Lower leg skin (tissue), 4 donors: ENCODE measurements at places on chromosomes 1 and 21.

- no peak for DNase-seq
These were observed 92.0 kb downstream of the IER5 start for GRCh38 chr1:181180407-181181031.

DNA sequence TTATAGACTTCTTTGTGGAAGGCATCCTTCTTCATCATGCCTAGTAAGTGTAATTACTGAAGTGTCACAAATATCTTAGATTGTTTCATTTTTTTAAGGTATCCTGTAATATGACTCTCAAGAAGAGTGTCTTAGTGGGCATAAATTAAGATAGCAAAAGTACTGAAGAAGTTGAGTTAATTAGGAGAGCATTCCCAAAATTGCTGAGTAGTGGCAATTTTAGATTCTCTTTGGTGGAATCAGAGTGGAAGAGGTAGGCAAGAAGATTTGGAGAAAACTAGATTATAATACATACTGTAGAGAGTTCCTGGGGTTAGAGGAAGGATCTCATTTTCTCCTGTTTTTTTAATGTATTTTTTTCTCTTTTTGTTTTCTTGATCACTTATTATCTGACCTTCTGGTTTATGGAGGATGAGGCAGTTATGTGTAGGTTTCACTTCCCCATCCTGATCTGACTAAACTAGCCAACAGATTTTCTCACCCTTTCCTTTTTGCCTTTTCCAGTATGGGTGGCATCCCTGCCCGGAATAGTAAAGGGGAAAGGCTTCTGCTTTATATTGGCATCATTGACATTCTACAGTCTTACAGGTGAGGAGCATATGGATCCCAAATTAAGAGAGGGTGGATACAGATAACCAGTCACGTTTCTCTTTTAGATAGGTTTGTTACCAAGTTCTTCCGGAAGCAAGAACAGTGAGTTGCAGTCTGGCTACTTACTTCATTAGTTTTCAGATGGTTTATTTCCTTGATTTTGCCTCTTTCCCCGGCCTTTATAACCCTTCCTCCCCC, 16.7 kb upstream of the PSMD4 start:
- DNase-seq, result no peak

- no peak for DNase-seq
These were observed 48.8 kb downstream of the CACNA1E start for GRCh38 chr1:181531951-181532600.

DNA sequence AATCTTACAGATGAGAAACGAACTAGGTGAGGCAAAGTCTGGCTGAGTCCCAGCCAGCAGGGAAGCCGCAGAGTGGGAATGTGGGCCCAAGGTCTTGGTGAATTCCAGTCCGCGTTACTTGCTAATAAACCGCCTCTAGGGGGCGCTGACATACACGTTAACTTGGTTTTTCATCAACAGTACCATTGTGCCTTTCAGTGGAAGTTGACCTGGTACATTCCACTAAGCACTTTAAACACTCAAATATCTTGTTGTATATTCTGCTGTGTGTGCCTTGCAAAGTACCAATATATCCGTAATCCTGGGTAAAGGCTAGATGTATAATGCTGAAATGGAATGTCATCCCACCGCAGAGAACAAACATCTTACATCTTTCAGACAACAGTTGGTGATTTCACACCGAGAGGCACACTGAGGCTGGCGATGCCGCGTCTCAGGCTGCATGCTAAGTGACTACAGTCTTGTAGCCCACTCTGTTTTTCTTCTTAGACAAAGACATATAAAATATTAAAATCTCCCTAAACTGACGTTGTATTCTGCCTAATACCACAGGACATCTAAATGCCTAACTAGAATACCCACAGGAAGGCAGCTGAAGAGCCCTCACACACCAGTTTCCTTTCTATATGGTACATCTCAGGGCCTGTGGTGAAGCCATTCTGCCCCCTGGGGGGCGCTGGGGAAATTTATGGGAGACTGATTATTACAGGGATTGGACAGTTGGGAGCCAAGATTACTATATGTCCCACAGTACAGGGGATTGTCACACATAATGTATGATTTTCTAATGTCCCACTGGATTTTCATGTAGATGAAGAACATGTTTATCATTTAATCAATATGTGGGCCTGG, 49.2 kb upstream of the C1orf198 start:
- DNase-seq, result peak; percentile 94

GRCh38 chr1:7249516-7249915, 464.3 kb downstream of the CAMTA1 start:
- peak; percentile 43 for DNase-seq

DNA sequence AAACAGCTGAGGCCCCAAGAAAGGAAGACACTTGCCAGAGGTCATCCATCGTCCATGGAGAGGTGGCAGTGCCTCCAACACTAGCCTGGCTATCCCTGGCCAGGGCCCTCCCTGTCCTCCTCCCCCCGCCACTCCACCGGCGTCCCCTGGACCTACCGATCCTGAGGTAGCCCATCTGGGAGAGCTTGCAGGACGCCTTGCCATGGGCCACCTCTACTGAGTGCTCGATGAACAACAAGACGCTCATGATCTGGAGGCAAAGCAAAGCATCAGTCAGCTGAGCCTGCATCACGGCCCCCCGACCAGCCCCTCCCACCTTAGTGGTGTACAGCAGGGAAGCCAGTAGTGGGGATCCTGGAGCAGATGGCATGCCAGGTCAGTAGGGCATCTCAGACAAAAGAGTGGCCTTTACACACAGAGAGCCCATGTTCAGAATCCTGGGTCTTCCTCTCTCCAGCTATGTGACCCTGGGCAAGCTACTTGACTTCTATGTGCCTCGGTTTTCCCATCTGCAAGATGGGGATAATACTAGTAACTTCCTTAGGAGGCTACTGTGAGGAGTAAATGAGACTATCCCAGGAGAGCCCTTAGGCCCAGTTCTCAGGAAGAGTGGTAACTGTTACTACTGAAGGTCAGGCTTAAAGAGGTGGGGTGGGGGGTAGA, 15.1 kb downstream of the LAPTM5 start:
- DNase-seq, result no peak

DNA sequence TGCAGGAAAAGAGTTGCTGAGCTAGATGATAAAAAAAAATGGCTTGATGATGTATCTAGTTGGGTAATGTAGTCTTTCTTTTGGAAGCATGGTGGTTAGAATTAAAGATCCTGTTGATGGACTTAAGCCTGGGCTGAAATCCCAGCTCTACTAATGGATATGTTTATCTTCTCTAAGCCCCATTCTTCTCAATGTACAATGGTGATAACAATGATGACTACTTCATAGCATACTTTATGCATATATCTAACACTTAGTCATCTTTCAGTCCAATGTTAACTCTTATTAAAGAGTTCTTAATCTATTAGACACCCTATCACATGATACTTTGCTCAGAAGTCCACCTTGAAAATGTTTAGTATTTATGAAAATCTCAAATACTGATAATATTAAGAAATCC, 189.5 kb downstream of the PLA2G4A start:
- no peak for DNase-seq

DNA sequence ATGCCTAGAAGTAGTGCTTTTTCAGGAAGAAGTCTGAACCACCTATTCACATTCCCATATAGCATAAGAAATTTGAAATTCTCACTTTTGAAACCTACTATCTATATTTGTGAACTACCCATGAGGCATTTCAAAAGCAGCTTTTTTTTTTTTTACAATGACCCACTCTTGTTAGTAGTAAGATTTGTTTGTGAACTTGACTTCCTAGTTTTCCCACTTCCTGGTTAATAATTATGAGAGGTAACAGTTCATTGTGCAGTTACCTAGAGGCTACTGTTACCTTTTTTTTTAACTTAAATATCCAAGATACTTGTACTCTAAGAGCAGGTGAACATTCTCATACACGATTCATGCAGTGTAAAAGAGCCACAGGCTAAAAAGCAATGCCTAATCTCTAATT, 371.7 kb upstream of the ADGRL2 start:
- no peak for DNase-seq

GRCh38 chr1:180966312-180966711, 53.6 kb downstream of the KIAA1614 start:
- no peak for DNase-seq

DNA sequence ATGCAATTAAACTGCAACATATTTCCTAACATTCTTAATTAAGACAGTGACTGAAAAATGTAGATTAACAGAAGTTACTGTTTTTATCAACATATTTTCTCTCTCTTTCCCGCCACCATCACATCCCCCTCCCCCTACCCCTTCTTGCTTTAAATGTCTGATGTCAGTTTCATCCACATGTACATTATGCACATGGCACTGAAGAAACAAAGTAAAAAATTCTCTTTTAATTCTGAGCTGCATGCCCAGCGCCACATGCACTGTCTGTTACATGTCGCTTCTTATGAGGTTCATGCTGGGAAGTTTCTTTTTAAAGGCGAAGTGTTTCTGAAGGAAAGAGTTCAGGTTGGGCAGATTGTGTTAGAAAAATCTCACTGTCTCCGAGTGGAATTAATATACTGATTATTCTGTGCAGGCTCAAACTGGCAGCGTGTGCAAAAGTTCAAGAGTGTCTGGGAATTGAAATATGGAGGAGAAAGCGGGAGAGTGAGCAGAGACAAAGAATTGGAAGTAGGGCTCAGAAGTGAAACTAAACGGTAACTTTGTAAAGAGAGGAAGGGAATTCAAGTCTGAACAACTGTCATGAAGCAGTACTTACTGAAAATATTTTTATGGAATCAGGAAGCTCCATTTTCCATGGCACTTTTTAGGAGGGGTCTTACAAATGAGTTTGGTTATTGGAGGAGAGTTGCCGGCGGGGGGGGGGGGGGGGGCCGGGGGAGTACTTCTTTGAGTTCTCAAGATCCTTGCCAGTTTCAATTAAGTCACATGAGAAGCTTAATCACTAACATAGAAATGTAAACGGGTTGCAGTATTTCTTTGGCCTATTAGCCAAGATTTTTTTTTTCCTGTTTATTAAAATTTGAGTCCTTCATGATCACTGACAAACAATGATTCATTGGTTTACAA, 217.6 kb downstream of the SDCCAG8 start:
- DNase-seq, result no peak

- DNase-seq, result no peak
These were observed 28.5 kb downstream of the CD55 start for GRCh38 chr1:207349979-207350378.

- DNase-seq, result no peak
These were observed 109.3 kb downstream of the PAX7 start for GRCh38 chr1:18739897-18740296.

GRCh38 chr1:240385985-240386978, 225.7 kb downstream of the GREM2 start:
- no peak for DNase-seq

DNA sequence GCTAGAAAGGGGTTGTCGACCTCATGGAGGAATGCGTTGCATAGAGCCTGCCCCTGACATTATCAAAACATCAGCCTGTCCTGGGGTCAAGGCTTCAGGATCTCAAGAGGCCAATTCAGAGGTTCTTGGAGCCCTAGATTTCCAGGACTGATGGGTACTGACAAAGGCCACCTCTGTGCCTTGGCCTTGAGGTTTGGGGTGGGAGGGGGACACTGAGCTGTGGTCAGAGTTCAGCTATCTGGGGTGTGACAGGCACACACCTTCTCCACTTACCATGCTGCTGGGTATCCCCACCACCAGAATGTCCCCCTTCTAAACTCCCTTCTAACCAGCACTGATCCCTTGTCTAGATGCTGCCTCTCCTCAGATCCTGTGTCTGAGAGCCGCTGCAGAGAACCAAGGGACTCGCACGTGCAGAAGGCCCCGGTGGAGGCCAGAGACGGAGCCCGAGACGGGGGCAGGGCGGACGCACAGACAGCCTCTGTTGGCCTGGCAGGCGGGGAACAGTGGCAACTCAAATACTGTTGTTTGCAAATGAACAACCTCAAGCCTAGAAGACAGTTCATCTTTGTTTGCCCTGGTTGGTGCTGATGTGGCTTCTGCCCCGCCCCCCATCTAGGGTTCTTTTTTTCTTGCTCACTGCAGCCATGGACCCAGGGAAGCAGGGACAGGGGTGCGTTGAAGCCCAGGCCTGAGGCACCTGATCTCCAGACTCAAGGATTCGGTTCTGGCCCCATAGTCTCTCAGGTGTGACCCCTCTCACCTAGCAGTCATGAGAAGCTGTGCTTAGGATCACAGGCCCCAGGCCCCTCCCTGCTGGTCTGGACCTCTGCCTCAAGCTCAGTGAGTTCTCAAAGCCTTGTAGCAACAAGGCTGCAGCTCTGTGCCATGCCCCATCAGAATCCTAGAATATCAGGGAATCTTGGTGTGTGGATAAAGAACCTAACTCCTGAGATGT, 28.1 kb upstream of the CSF1 start:
- DNase-seq, result peak; percentile 75

DNA sequence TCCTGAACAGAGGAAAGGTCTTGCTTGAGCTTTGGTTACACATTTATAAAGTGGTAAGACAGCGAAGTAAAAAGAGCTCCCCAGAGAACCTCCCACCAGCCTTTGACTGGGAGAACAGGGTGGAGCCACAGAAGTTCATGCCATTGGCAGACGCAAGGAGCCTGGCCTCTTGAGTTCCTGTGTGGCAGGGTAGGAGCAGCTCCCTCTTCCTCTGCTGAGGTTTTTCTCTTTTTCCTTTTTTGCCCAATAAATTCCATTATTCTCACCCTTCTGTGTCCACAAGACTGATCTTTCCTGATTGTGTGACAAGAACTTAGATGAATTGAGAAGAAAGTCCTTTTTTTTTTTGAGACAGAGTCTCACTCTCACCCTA, 4.3 kb downstream of the THEM4 start:
- DNase-seq, result no peak

DNA sequence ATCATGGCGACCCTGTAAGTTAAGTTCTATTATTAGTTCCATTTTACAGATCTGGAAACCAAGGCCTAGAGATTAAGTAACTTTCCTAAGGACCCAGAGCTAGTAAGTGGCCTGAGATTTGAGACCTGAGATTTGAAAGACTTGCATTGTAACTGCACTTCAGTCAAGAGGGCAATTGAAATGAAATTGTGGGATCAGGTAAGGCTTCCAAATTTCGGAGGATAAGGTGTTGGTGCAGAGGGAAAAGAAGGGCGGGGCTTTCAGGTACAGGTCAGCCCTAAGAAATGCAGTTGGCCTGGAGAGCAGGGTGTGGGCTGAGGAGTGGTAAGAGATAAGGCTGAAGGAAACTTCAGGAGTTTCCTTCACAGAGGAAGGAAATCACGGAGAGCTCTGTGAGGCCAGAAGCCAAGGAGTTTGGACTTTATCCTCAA, 51.1 kb downstream of the SLC16A1 start:
- no peak for DNase-seq

- peak; percentile 85 for DNase-seq
These were observed 43.9 kb upstream of the LYST start for GRCh38 chr1:235910357-235911299.

DNA sequence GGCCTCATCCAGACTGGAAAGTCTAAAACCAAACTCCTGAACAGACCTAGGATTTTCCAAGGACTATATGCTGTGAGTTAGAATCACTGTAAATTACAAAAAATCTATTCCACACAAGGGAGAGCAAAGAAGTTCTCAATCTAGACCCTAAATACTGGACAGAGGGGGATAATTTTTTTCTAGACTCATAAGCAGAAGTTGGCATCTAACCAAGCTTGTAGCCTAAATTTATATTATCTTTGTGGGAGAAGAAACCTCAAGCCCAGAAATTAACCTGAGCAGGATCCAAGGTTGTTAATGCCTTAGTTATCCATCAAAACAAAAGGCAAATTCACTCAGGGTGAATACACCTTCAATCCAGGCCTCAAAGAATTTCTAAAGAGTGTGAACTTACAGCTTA, 290.2 kb downstream of the SMYD3 start:
- no peak for DNase-seq

GRCh38 chr1:234707641-234708040, 97.7 kb upstream of the IRF2BP2 start:
- DNase-seq, result no peak
